ENCODE measurements at places on chromosomes 13 and 19. TPM values are rescaled to one million over a fixed set of nuclear protein-coding genes. Genes with fewer than 3 reads are reported as not detected.

DNA sequence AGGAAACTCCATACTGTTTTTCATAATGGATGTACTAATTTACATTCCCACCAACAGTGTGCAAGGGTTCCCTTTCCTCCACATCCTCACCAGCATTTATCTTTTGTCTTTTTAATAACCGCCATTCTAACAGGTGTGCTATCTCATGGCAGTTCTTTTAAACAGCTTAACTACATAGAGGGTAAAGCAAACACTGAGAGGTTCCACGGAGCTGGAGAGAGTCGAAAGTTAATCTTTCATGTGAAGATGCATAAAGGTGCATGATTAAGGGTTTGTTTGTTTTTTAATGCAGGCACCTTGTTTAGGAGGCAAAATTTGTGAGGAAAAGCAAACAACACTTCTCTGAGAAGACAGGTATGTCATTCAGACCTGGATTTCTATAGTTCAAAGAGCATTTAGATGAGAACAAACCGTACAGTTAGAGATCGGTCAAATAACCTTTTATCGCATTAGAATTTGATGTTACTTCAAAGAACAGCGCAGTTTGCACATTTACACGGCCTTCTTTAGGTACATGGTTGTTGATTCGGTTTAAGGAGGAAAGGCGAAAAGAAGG lies 193.9 kb downstream of the RBM26 start:
- no peak for DNase-seq

HSPB6 gene
- total RNA-seq: 23.9 TPM

TMPRSS9 gene
- not detected for total RNA-seq

GRCh38 chr19:35609851-35610353 lies 2.6 kb upstream of the HAUS5 start:
- DNase-seq: no peak

LRP3 gene
- total RNA-seq: 33.3 TPM

DNA sequence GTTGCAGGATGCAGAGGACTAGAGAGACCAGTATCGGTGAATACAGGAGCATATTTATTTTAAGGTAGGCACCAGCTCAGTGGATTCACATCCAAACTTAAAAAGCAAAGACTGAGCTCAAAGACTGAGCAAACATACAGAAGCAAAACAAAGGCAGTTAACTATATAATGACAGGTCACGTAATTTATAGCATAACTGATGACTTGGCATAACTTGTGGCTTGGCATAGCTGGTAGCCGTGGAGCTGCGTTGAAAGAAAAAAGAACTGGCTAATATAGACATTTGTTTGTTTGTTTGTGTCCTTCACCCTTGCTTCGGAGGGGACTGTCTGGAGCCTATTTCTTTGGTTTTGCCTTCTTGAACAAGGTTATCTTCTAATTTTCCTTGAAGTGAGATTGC lies 33.7 kb downstream of the ZNF493 start:
- DNase-seq: no peak

- DNase-seq: no peak
Measured at GRCh38 chr13:93625536-93625935, 398.9 kb downstream of the GPC6 start.

DNA sequence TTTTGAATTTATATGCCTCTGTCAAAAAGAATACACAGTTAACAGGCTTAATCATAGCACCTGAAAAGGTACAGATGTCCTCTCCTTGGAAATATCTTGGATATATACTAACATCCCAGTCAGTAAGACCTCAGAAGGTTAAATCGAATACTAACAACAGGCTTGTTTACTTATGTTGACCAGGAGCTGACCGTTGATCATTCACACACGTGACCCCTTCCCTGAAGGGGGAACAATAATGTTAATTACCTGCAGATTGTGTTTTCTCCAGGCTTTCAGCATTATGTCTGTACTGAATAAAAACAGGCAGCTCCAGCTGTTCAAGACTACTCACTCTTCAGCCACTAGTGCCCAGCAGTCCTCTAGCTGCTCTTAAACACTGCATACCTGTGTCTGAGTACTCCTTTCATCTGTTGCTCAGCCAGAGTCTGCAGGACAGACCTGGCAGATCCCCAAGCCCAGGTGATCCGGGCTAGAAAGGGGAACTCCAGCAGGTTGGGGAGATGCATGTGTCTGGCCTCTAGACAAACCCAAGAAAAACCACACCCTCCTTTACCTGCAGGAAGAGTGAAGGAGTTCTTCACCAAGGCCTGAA lies 163.9 kb downstream of the RNF17 start:
- DNase-seq: no peak

DNA sequence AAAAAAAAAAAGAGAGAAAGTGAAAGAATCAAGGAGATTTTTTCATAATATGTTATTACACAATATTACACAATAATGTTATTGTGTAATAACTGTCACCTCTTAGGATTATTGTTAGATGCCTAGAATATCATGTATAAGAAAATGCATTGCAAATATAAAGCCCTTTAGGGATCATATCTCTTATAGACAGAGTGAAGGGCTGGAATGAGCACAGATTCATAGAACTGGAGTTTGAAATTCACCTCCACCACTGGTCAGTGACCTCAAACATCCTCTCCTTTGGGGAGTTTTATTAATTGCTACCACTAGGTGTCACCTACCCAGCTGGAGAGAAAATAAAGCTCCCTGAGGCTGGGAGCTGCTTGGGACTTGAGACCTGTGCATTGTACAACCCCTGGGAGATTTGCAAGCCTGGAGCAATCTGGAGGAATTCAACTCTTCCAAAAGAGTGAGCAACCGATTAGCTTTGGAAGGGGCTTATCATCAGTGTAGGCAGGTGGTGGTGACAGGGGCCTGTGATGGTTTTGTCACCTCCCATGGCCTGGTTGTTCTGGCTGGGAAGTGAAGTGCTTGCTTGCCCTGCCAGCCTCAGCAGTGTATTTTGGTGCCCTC lies 30.3 kb upstream of the FRY start:
- peak; percentile 9 for DNase-seq

GRCh38 chr19:3501780-3502179 lies 1.3 kb upstream of the DOHH start:
- DNase-seq: no peak

CABP5 gene
- not detected for total RNA-seq

ACP7 gene
- total RNA-seq: not detected

DNA sequence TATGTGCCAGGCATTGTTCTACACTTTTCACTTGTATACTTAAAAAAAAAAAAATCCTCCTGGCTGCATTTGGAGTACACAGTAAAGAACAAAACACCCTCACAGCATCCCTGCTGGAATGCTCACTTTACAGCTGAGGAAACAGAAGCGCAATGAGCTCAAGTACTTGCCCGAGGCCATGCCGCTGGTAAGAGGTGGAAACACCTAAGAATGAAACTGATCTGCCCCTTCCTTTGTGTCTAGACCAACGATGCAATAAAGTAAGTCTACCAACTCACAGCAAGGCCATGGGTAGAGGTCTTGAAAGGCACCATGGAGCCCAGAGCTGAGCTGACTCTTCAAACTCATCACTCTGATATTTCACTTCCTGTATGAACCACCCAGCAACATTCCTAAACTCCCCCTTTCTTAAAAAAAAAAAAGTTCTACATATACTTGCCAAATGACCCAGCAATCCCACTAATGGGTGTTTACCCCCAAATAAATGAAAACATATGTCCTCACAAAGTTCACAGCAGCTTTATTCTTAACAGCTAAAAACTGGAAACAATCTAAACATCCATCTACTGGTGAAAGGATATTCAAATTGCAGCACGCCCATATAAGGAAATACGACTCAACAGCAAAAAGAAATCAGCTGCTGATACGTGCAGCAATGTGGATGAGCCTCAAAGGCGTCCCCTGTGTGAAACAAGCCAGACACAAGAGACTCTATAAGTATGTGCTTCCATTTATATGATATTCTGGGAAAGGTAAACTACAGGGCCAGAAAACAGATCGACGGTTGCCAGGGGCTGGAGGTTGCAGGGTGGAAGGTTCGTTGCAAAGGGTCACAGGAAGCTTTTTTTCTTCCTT lies 236.6 kb upstream of the MAB21L1 start:
- DNase-seq: no peak

GRCh38 chr19:1064661-1065605 lies 2.0 kb upstream of the ARHGAP45 start:
- peak; percentile 68 for DNase-seq

GRCh38 chr19:19098703-19099632 lies 35.2 kb downstream of the SLC25A42 start:
- peak; percentile 86 for DNase-seq

GRCh38 chr13:77290342-77290741 lies 36.6 kb downstream of the MYCBP2 start:
- DNase-seq: no peak

STOML3 gene
- total RNA-seq: not detected

- DNase-seq: no peak
Measured at GRCh38 chr13:113654175-113654560, 3.8 kb downstream of the ATP4B start.

GRCh38 chr19:50380751-50381151 lies 3.4 kb upstream of the POLD1 start:
- peak; percentile 39 for DNase-seq

- peak; percentile 78 for DNase-seq
Measured at GRCh38 chr19:19361075-19361594, 40.5 kb downstream of the MAU2 start.

DNA sequence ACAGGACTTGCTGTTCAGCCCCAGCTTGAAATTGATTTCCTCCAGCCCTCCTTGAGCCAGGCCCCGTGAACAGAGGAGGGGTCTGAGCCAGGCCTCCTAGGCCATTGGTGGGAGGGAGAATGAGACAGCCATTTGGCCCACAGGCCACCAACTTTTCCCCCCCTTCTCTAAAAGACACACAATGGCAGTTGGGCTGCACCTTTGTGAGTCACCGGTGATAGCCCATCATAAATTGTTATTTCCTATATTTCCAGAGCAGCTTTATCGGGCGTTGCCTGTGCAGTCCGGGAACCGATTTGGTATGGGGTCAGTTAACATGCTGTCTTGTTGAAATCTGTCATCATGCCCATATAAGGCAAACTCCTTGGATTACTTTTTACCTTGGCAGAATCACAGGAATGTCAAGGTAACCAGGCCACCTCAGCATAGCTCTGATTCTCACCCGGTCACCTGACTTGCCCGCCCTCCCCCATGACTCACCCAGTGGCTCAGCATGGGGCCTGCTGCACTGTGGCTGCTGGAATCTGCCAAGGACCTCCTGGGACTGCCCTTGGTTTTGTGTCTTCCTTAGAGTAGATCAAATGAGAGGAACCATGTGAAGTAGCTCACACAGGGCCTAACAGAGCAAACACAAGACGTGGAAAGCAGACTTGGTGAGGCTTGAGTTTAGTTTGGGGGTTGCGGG lies 36.1 kb downstream of the ACTN4 start:
- DNase-seq: peak; percentile 99

FAM83E gene
- total RNA-seq: not detected

- DNase-seq: no peak
Measured at GRCh38 chr13:38582133-38582532, 104.7 kb upstream of the FREM2 start.

EPSTI1 gene
- 12.8 TPM for total RNA-seq

DNA sequence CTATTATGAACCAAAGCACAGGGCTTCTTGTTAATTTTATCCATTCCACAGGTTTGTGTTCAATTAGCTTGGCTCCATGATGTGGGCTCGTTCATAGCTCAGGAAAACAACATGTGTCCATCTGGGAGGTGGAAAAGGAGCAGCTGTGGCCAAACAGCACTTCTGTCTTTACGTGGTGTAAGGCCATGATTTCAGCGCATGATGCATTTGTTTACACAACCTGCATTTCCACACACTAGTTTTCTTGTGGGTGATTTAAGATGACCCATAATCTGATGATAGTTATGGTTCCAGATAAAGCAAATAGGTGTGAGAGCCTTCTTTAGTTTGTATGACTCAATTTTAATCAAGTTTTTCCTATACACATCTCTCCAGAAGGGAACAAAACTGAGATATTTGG lies 101.7 kb downstream of the TNFRSF19 start:
- DNase-seq: no peak

KLK8 gene
- total RNA-seq: not detected

DNA sequence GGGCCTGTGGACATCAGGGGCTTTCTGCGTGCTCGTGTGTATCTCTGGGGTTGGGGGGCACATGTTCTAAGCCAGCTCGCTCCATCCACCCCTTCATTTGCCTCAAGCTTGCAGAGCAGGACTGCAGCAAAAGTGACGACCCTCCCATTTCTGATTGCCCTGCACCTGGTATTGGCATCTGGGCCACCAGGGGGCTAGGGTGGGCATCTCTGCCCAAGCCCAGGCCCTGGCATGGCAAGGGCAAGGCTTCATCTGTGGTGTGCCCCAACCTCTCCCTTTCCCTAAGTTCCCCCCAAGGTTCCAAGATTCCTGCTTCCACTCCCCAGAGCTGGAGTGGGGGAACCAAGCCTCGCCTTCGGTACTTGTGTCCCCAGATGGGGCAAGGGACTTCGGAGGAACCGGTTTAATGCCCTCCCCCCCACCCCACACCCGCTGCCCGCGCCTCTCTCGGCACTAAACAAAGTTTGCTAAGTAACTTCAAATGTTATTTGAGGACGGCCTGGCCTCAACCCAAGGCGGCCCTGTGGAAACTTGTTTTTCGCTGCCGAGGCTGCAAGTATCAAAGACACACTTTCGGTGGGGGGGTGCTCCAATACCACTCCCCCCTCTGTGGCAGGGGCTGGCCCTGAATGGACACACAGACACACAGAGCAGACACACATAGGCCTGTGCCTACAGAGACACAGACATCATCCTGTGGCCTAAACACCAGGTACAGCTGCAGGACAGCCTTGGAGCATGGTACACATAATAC lies 12.2 kb downstream of the NFIX start:
- peak; percentile 94 for DNase-seq

- DNase-seq: no peak
Measured at GRCh38 chr19:28402701-28403290, 810.2 kb downstream of the UQCRFS1 start.

DNA sequence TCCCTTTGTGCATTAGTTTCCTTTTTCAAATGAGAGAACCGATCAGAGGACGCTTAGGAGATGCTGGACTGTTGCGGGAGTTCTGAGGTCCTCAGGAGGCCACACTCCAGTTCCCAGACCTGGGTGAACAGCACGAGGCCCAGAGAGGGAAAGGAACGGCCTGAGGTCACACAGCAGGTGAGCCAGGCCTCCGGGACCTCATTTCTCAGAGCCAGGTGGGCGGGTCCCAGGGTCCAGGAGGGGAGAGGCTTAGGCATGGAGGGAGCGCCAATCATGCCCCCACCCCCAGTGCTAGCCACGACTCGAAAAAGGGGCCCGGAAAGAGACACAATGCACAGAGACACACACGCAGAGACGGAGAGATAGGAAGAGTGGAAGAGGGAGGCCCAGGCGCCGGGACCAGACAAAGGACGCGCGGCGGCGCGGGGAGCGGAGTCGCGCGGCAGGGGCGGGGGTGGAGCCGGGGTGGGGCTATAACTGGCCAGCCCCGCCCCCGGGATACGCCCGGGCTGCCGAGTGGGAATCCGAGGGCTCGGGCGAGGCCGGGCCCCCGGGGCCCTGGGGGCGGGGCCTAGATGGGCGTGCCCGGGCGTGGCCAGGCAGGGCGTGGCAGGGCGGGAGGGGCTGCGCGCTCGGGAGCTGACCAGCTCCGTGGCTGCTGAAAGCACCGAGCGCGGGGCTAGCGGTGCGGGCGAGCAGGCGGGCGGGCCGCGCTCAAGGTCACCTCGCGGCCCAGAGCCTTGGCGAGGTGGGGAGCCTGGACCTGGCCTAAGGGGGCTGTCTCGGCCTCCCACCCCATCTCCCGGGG lies 1.6 kb downstream of the ELAVL3 start:
- no peak for DNase-seq

LHFPL6 gene
- total RNA-seq: 48.9 TPM
